IPS DF 6.9 (cell line): ENCODE measurements at places on chromosomes 2 and 18.
A peak's percentile ranks its signal among the peaks of the same experiment; 100 is the strongest.

GRCh38 chr2:120436885-120437603 lies 91.1 kb downstream of the INHBB start:
- peaks cover 6% of the 10 kb centered on the region for H3K4me1 ChIP-seq
- H3K36me3 ChIP-seq = no peaks in the 10 kb centered on the region
- peak; percentile 83 for DNase-seq
- no peak overlapping the region for H3K27ac ChIP-seq
- H3K4me3 ChIP-seq = no peak overlapping the region

- no peak overlapping the region for H3K4me3 ChIP-seq
- no peaks in the 10 kb centered on the region for H3K36me3 ChIP-seq
- H3K27me3 ChIP-seq = no peaks in the 10 kb centered on the region
- no peak for DNase-seq
- H3K4me1 ChIP-seq = no peaks in the 10 kb centered on the region
- no peak overlapping the region for H3K27ac ChIP-seq
These were observed 56.3 kb upstream of the HPCAL1 start for GRCh38 chr2:10246370-10246769.

DNA sequence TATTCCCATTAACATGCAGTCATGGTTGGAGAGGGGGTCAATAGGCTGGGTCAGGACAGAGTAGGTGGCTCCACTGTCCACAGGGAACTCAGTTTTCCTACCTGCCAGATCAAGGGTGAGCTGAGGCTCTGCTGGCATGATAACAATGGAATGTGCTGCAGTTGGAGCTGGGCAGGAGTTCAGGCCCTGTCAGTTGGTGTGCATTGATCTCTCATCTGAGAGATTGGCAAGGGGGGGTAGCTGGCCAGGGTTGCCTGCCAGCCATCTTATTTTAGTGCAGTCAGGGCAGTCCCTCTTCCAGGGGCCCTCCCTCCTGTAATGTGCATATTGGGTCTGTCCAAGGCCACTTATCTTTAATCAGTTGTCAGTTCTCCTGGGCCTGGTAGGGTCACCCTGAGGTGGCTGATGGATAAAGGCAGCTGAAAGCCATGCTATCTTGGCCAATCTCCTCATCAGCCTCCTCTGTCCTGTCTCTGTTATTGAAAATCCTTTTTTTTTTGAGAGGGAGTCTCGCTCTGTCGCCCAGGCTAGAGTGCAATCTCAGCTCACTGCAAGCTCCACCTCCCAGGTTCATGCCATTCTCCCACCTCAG lies 38.1 kb upstream of the CCBE1 start:
- no peaks in the 10 kb centered on the region for H3K27me3 ChIP-seq
- no peak overlapping the region for H3K27ac ChIP-seq
- no peaks in the 10 kb centered on the region for H3K4me1 ChIP-seq

- no peak overlapping the region for H3K27ac ChIP-seq
- no peaks in the 10 kb centered on the region for H3K4me1 ChIP-seq
- no peaks in the 10 kb centered on the region; the same call in 1 of the 2 replicates for H3K36me3 ChIP-seq
- H3K27me3 ChIP-seq = no peaks in the 10 kb centered on the region
- DNase-seq = no peak
These were observed 30.0 kb downstream of the MRPL35 start for GRCh38 chr2:86229221-86229620.

DNA sequence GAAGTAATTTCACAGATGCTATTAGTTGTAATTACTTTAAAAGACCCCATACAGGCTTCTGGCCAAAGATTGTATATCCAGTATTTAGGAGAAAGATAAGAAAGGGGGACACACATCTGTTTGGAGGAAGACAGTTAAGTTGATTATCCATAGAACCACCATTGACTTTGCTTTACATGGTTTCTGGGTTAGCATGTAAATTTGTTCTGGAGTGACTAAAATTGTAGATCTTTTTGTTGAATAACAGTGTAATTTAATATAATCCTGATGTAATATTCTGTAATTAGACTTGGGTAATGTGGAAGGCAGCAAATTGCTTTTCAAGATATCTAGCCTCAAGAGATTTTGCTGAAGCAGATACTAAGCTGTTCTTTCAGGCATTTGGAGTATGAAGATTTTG lies 17.2 kb downstream of the COMMD1 start:
- DNase-seq = no peak
- no peaks in the 10 kb centered on the region for H3K4me1 ChIP-seq
- H3K27me3 ChIP-seq = no peaks in the 10 kb centered on the region
- no peak overlapping the region for H3K27ac ChIP-seq

DNA sequence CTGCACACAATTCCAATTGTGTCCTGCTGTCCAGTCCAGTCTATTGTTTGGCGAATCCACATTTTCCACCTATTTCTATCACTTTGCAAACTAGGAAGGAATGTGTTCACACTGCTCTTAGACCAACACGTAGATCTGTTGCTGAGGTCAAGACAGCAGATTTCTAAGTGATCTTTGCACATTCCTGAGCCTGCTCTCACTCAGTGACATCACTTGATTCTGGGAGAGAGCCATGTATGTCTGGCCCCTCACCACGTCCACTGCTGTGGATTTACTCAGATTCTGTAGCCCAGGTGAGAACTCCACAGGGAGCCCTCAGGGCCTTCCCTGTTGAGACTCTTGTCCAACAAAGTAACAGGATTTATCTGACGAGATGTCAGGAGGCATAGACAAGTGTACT lies 317.2 kb downstream of the TSN start:
- H3K4me1 ChIP-seq = no peaks in the 10 kb centered on the region
- H3K27me3 ChIP-seq = no peaks in the 10 kb centered on the region
- H3K36me3 ChIP-seq = no peaks in the 10 kb centered on the region

DNA sequence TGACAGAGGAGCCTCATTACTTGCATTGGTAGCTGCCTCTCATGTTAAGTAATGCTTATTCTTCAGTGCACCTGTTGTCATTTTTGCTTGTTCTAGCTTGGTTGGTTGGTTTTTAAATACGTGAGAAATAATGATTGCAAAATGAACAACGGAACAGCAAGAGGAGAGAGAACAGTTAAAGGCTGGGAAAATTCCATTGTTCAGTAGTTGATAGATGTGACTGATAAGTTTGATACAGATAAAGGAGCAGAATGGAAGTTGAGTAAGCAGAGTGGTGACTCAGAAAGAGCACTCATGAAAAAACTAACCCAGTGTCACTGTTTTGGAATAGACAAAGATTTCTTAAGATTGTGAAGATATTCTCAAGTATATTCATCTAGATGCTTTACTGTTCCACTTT lies 50.5 kb downstream of the MTA3 start:
- no peaks in the 10 kb centered on the region for H3K27me3 ChIP-seq
- H3K4me1 ChIP-seq = no peaks in the 10 kb centered on the region; the same call in 1 of the 2 replicates
- DNase-seq = no peak
- no peak overlapping the region for H3K4me3 ChIP-seq

DNA sequence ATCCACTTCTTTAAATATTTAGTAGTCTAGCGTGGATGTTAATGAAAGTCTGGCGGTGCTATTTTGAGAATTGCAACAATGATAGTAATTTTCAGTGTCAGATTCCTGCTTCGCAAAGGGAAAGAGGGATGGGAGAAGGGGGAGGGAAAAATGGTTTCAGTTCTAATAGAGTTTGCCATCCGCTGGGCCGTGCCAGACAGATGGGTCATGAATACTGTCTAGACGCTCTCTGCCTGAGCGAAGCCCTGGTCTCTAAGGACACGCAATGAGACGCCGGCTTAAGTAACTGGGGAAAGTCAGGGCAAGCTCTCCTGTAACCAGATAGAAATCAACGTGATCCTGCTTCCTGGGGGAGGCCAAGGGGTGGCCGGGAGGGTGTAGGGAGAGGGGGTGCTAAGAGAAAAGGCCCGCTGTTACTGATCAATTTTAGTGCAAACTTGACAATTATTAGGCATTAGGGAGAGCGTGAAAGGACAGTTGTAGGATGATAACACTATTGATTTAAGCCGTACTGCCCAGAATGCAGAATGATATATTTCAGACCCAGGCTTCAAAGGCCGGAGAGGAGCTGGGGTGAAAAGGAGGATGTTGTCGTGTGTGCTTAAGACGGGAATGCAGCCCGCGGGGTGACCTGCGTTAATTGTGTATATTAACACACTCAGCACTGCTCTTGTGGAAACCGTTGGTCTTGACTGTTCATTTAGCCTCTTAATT lies 229.2 kb downstream of the LDLRAD4 start:
- no peak for DNase-seq
- no peaks in the 10 kb centered on the region for H3K36me3 ChIP-seq
- no peaks in the 10 kb centered on the region for H3K27me3 ChIP-seq
- H3K4me1 ChIP-seq = peaks cover 10% of the 10 kb centered on the region; the same call in 1 of the 2 replicates
- no peak overlapping the region for H3K4me3 ChIP-seq

GRCh38 chr2:97653473-97653872 lies 7.6 kb downstream of the COX5B start:
- H3K36me3 ChIP-seq = peaks cover 13% of the 10 kb centered on the region
- H3K4me1 ChIP-seq = no peaks in the 10 kb centered on the region
- no peak overlapping the region for H3K4me3 ChIP-seq
- no peaks in the 10 kb centered on the region for H3K27me3 ChIP-seq
- no peak for DNase-seq

DNA sequence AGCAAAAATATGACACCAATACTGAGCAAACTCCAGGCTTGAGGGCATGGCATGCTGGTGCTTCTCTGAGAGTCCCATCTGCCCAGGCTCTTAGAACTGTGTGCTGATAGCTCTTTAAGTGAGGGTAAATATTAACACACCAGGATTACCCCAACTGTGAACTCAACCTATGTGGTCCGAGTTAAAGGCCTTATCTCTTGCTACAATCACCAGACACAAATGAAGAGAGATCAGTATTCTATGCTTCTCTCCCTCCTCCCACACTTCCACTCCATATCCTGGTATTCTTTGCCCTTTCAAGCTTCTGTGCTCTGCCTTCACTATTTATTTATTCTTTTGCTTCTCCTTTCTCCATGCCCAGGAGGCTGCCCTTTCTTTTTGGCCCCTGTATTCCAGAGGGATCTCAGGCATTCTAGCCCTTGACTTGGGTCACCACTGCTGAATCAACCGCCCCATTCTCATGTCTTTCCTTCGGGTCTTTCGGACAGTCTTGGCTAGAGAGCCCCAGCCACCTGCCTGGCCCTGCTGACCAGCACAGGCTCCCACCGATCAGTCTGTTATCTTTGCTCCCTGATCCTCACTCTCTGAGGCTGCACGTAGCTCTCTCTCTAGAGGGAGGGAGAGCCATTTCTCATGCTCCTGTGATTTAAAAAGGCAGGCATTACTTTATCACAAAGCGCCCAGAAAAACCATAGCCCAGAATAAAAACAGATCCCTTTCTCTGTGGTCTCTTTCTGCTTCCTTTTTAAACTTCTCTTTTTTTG lies 17.2 kb upstream of the HK2 start:
- H3K27me3 ChIP-seq = no peaks in the 10 kb centered on the region
- H3K4me1 ChIP-seq = no peaks in the 10 kb centered on the region
- H3K27ac ChIP-seq = no peak overlapping the region
- no peak for DNase-seq
